ENCODE measurements at places on chromosomes 2 and 18.

- DNase-seq: peak; percentile 21
Observed at GRCh38 chr2:126527836-126528490, 128.0 kb upstream of the GYPC start.

- DNase-seq: no peak
Observed at GRCh38 chr18:4453567-4453873, 1.6 kb downstream of the DLGAP1 start.

- no peak for DNase-seq
Observed at GRCh38 chr2:112633708-112634107, 12.0 kb upstream of the SLC20A1 start.

DNA sequence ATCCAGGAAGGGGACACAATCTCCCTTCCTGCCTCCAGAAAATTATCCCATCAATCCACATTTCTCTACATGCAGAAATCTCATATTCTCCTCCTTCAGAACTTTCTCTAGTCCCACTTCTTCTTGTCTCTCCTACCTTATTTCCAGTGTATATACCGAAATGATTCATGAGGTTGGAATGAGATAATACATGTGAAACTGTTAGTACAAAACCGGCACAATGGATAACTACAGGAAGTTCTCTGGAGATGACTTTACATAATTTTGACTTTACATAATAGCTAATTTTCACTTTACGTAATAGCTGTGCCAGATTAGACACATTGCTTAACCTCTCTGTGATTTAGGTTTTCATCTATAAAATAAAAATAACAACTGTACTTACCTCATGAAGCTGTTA lies 801.3 kb downstream of the ERBB4 start:
- peak; percentile 29 for DNase-seq

- peak; percentile 67 for DNase-seq
Observed at GRCh38 chr2:95728878-95729596, 137.2 kb downstream of the TRIM43 start.

- DNase-seq: no peak
Observed at GRCh38 chr2:201858281-201859184, 52.2 kb downstream of the CDK15 start.

DNA sequence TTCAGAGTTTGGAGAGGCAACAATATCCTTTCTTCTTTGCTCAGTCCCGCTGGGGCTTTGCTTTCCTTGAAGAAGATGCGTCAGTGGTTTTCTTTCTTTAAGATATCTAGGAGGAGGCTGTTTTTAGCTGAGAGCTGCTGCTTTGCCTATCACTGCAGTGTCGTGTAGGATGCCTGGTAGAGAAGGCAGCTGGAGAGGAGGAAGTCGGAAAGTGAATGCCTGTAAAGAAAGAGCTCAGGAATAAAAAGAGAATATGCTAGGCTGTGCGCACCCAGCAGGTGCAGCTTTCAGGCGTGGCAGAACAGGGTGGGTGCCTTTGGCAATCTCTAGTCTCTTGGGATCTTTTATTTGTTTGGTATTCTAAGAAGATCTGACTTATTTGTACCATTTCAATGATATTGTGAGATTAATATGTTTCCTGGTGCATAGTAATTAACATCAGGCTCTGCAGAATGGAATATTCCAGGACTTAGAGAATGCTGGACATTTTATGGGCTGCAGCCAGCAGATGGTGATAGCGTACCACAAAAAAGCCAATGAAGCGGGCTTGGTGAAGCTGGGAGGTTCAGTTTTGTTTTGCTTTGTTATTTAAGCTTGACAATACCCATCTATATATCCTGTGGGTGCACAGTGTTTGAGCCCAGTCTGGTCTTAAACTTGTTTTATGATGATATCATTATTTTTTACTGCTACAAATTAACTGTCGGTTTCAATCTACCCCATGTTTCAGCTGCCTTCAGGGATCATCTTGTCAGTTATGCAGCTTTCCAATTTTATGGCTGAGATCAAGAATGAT lies 34.9 kb downstream of the CAVIN2 start:
- DNase-seq: peak; percentile 66

DNA sequence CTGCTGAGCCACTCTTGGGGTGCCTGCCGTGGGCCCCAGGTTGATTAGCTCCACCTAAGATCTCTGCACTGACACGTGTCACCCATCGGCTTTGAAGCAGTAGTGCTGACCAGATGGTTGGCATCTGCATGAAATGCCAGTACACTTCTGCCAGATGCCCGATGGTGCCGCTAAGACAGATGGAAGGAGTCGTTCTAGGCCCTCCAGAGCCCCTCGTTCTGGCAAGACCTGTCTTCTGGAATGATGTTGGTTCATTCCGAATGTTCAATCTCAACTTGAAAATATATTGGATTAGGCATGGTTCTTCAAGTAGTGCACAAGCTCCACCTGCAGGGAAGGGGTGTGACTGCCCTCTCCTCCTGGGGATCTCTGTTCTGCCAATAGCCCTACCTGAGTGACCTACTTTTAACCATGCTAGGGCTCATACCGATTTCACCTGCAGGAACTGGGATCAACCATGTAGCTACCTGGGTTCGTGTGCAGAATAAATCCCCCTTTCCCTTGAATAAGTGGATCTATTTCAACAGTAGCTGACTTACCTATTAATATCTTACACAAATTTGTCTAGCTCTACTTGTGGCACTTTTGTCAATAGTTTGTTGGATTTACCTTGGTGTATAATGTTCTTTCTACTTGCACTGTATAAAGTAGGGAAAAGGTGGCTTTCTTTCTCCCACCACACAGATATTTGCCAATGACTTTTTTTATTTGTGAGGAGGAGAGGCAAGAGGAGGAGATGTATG lies 342.6 kb downstream of the CTNNA2 start:
- no peak for DNase-seq
